ENCODE measurements at places on chromosomes 13 and 19. TPM values are rescaled to one million over a fixed set of nuclear protein-coding genes. Genes with fewer than 3 reads are reported as not detected.
A peak's percentile ranks its signal among the peaks of the same experiment; 100 is the strongest.

The PEG3 gene
- polyA plus RNA-seq = 2.2 TPM

The TEX101 gene
- polyA plus RNA-seq = 0.22 TPM

The ATP1A3 gene
- polyA plus RNA-seq = 3.2 TPM

The ZNF667 gene
- not detected for polyA plus RNA-seq

The CBY2 gene
- not detected for polyA plus RNA-seq

The ZNF763 gene
- polyA plus RNA-seq = 4.2 TPM

DNA sequence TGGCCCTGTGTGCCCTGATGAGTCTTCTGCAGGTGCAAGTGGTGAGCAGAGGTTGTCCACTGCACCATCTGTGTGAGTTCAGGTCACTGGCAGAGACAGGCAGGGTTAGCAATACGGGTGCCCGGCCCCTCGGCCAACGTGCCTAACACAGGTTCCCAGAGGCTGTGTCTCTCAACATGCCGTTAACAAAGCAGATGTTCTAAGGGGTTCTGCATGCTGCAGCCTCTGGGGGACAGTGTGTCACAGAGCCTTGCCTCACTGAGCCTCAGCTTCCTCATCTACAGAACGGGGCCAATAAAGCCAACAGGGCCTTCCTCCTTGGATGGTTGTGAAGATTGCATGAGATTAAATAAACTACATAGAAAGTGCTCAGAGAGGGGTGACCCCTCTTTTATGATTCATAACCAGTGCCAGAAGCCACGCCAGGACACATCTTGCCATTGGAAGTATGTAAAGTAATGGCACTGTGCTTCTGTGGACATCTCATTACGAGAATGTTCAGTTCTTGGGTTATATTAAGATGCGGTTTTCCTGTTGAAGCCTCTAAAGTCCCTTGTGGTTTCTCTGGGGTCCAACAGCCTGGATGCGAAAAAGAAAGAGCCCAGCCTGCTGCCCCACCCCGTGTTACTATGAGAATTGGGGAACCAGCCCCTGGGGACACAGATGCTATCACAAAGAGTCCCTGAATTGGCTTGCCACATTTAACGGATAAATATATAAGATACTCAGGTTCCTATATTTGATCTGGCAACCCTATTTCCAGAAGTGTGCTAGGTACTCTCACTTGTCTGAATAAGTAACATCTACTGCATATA lies 11.2 kb upstream of the ARHGEF18 start:
- no peaks in the 10 kb centered on the region for H3K4me1 ChIP-seq
- H3K36me3 ChIP-seq = no peaks in the 10 kb centered on the region
- no peaks in the 10 kb centered on the region for H3K27me3 ChIP-seq
- DNase-seq = peak; percentile 64

DNA sequence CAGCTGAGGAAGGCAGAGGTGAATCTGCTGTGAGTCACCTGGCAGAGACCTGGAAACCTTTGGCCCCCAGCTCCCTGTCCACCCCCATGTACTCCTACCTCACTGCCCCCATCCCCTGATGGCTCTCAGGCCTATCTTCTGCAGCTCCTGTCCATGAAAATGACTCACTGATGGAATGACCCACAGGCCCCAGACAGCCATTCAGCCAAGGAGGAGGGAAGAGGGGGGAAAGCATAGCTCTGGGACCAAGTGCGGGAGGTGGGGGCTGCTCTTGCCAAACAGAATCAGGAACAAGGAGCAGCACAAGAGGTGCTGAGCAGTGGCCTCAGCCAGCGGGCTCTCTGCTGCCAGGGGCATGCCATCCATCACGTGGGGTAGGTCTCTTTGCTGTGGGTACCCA lies 111.4 kb upstream of the C1QTNF9B start:
- no peak for DNase-seq
- H3K27me3 ChIP-seq = no peaks in the 10 kb centered on the region
- no peaks in the 10 kb centered on the region for H3K36me3 ChIP-seq

DNA sequence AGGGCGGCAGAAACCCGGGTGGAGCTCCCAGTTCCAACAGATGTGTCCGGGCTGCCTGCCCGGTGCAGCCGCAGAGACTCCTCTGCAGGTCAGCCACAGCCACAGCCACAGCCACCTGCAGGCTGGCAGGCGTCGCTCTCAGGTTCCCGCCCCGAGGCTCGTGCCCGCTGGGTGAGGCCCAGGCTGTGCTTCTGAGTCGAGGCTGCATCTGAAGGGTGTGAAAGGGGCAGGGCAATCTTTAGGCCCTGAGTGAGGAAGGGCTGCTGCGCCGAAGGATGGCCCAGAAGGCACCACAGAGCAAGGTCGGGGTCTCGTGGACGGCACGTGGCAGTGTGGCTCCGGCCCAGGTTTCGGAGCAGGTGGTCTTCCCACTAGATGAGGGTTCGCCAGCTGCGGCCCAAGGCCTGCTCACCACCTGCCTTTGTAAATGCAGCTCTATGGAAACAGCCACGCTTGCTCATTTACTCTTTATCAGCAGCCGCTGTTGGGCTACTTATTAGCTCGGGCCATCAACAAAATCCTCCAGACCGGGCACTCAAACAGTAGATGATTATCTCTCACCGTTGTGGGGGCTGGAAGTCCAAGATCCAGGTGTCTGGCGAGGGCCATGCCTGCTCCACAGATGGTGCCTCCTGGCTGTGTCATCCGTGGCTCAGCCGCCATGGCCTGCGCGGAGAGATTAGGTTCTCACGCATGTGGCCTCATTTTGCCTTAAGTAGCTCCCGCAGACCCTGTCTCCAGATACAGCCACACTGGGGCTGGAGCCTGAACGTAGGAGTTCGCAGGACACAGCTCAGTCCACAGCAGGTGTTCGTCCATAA lies 40.3 kb upstream of the TFDP1 start:
- no peak for DNase-seq
- no peaks in the 10 kb centered on the region for H3K27me3 ChIP-seq
- peaks cover 39% of the 10 kb centered on the region for H3K4me1 ChIP-seq
- peaks cover 9% of the 10 kb centered on the region for H3K36me3 ChIP-seq
- no peak overlapping the region for H3K27ac ChIP-seq

DNA sequence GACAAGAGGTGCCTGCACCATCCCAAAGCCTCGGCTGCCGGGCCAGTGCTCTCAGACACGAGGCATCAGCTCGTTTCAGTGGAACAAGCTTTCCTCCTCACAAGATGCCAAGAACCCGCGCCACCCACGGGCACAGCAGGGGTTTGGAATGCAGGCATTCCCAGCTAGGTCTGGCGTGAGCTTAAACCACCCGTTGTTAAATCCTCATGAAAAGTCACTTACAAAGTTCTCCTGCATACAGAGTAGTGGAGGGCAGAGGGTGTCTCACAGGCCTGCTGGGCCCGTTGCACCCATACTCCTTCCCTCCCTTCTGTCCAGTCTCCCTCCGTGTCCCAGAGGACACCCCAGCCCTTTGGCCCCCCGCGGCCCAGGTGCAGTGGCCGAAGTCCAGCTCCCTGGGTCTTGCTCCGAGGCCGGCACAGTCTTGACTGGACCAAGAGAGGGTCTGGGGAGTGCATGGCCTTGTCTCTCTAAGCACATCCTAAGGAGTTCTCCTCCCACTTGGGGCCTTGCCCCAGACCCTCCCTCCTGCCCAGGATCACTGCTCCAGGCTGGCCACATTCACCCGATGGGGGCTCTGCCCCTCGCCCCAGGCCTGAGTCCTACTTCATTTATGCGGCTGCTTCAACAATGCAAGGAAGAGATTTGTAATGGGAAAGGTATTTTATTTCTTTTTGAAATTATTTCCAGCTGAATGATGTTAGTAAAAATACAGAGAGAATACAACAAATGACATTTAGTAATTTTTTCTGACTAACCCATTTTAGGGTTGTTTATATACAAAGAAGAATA lies 35.2 kb upstream of the GRTP1 start:
- H3K4me1 ChIP-seq = peaks cover 15% of the 10 kb centered on the region
- no peak overlapping the region for H3K4me3 ChIP-seq
- H3K27ac ChIP-seq = peak overlapping the region; percentile 37
- peaks cover 17% of the 10 kb centered on the region for H3K27me3 ChIP-seq
- no peaks in the 10 kb centered on the region for H3K36me3 ChIP-seq

DNA sequence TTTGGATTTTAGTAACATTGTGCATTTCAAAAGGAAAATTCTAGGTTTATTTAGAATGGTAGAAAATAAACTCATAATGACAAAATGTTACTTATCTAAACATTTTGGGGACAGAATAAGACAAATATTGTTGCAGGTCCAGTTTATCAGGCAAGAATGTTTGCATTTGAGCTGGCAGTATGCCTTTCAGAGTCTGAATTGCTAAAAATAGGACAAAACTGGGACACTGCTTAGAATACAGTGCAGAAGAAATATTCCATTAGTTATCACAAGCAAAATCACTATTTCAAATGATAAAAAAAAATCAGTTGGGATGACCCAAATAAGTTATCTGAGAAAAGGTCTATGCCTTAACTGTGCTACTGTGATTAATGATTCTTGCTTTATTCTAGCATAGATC lies 870.3 kb upstream of the MIR17HG start:
- no peaks in the 10 kb centered on the region for H3K4me1 ChIP-seq
- H3K36me3 ChIP-seq = no peaks in the 10 kb centered on the region
- H3K27me3 ChIP-seq = no peaks in the 10 kb centered on the region

DNA sequence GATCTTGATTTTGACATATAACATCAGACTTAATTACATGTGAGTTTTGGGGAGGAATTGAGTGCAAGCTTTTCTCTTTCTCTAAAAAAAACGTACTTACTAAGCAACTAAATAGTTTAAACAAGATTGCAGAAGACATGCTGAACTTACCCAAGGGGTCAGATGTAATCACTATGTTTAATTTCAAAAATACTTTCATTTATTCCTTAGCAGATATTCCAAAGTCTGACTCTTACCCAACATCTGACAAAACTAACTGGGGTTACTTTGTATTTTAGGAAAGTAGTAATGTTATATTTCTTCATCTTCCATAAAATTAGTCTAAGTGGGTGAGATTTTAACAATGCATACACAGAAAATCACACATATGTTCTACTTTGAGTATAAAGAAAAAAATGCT lies 270.2 kb downstream of the DNAJC15 start:
- H3K27ac ChIP-seq = no peak overlapping the region
- no peak overlapping the region for H3K4me3 ChIP-seq
- no peak for DNase-seq
- no peaks in the 10 kb centered on the region for H3K27me3 ChIP-seq
- H3K36me3 ChIP-seq = no peaks in the 10 kb centered on the region
- peaks cover 29% of the 10 kb centered on the region for H3K4me1 ChIP-seq

DNA sequence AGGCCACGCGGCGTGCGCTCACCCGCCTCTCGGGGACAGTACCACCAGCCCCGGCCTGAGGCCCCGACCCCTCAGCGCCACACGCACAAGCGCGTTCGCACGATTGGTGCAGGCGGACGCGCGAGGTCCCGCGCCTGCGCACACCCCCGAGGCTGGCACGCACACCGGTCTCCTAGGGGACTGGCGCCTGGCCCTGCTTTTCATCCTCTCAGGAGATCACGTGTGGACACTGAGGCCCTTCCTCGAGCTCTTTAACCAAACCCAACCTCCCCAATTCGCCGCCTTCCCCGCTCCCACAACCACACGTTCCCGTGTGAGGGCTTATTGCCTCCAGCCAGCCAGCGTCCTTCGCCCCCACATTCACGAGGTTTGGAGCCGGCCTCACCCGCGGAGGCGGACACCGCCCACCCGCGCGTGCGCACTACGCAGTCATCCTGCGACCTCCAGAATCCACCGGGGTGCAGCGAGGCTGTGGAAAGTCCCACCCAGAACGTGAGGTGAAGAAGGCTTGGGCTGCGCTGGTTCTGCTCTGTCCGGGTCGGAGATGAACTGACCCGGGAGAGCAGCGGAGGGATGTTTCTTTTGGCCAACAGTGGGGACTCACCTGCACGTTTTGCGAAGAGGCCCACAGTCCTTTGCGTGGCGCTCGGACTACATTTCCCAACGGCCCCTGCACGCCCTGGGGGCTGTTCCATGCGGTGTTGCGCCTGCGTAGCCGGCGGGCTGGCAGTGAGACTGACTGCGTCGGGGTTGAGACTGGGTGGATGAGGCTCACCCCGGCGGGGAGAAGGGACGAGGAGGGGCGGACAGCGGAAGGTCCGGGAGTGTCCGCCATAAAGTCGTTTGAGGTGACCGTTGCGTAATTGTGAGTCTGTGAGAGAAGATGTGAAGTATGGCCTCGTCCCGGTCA lies 539 bp upstream of the ZNF667 start:
- peaks cover 21% of the 10 kb centered on the region for H3K4me1 ChIP-seq
- peak; percentile 96 for DNase-seq
- H3K4me3 ChIP-seq = peak overlapping the region; percentile 56
- no peaks in the 10 kb centered on the region for H3K27me3 ChIP-seq
